Activated T-cell treated with anti-CD3 and anti-CD28 coated beads for 1 hour (primary cell): ENCODE measurements at places on chromosomes 5 and 9.

DNA sequence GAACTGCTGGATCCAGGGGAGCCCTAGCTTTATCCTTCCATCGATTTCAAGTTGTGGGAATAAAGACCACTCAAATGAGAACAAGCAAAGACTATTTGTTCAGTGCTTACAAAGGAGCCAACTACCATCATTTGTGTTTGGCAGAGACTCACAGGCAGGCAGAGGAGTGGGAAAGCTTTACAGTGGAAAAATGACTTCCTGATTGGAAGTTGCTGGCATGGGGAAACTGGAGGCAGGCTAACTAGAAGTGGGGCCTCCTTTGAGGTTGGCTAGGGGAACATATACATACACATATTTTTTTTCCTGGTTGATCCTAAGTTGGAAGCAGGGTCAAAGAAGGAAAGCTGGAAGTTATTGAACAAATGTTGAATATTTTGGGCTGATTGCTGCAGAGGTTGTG lies 121.7 kb downstream of the ACTBL2 start:
- DNase-seq, result no peak

GRCh38 chr9:133103183-133103986 lies 17.7 kb downstream of the RALGDS start:
- DNase-seq, result peak; percentile 56

DNA sequence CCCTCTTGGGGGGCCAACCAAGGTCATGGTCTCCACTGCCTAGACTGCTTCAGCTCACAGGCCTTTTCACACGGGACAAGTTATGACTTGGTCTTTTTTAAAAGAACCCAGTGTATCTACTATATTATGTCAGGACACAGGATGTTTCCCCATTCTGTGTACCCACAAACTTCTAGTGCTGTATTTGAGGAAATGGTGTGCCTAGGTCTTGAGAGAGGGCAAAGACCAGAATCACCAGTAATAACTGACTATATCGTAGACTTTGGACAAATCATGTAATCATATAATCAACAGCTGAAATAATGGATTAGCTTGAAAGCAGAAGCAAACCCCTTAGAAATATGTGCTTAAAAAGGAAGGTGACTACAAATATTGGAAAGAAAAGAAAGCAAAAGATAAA lies 133.3 kb downstream of the ARL15 start:
- DNase-seq, result no peak

- DNase-seq, result no peak
Measured at GRCh38 chr5:129653057-129653375, 94.9 kb upstream of the MINAR2 start.

GRCh38 chr5:157665467-157666070 lies 5.8 kb upstream of the C5orf52 start:
- DNase-seq, result no peak

GRCh38 chr9:109269081-109269480 lies 51.8 kb downstream of the EPB41L4B start:
- no peak for DNase-seq

DNA sequence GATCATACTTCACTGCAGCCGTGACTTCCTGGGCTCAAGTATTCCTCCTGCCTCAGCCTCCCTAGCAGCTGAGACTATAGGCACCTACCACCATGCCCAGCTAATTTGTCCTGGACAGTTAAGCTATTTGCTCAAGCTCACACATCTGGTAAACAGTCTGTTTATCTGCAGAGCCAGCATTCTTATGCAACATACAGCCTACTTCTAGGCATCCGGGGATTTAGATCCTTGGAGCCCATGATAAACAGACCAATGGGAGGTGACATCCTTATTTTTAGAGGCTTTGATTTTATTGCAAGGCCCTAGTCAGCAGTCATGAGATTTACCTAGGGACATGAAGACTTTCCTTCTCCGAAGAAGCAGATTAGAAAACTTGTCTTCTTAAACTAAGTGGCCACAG lies 21.0 kb downstream of the ATOX1 start:
- DNase-seq, result no peak

- no peak for DNase-seq
Measured at GRCh38 chr5:132229236-132229635, 1.6 kb upstream of the P4HA2 start.
